Cerebellum (tissue), 4 donors: ENCODE measurements at places on chromosomes 3 and 15. TPM values are rescaled to one million over a fixed set of nuclear protein-coding genes. Genes with fewer than 3 reads are reported as not detected.

CEP152 gene
- 8.9 TPM for total RNA-seq

MOBP gene
- total RNA-seq, result 0.73 TPM

ERC2 gene
- 64.3 TPM for total RNA-seq

MAN2C1 gene
- 97.6 TPM for total RNA-seq

GOLGA6L10 gene
- 6.4 TPM for total RNA-seq

IL17RB gene
- 14.2 TPM for total RNA-seq

CHRFAM7A gene
- 6.4 TPM for total RNA-seq

TNFSF10 gene
- total RNA-seq, result 2.0 TPM

SCN11A gene
- total RNA-seq, result 0.64 TPM

ZDHHC19 gene
- total RNA-seq, result not detected

ACAN gene
- 0.45 TPM for total RNA-seq

TGM5 gene
- not detected for total RNA-seq

ANKUB1 gene
- total RNA-seq, result 0.36 TPM

KBTBD13 gene
- not detected for total RNA-seq

TNFAIP8L3 gene
- 3.2 TPM for total RNA-seq

GPX1 gene
- 40.8 TPM for total RNA-seq

CILP gene
- 0.27 TPM for total RNA-seq

HAPLN3 gene
- 9.6 TPM for total RNA-seq

IGSF11 gene
- total RNA-seq, result 21.0 TPM

LMAN1L gene
- total RNA-seq, result 0.09 TPM

UQCRC1 gene
- 122 TPM for total RNA-seq

SERPINI2 gene
- total RNA-seq, result 10.1 TPM

CLDN18 gene
- 0.09 TPM for total RNA-seq

PEX11A gene
- total RNA-seq, result 7.8 TPM

SKOR1 gene
- total RNA-seq, result 14.9 TPM

SCN5A gene
- total RNA-seq, result 2.3 TPM

DALRD3 gene
- 37.2 TPM for total RNA-seq
